Right cardiac atrium (tissue), 5 donors: ENCODE measurements at places on chromosomes 3 and 15.

- DNase-seq, result no peak
Measured at GRCh38 chr3:105195260-105195659, 171.4 kb upstream of the ALCAM start.

GRCh38 chr15:44712346-44713005 is 1.2 kb downstream of the B2M start:
- DNase-seq, result peak; percentile 69

DNA sequence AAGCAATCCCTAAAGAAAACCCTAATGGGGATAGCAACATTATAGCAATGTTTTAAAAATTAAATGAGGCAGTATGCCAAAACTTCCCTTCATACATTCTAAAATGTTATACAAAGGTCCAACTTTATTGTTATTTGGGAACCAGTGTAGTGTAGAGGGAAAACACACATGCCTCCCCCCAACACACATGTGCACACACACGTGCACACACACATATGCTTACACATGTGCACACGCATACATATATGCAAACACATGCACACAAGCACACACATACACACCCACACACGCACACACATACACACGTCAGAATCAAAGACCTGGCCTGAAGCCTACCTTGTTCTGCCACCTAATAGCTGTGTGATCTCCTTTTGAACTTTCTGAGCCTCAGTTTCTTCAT is 83.3 kb downstream of the SCN11A start:
- DNase-seq, result no peak

GRCh38 chr15:29208352-29208751 is 61.3 kb downstream of the NSMCE3 start:
- no peak for DNase-seq

- DNase-seq, result no peak
Measured at GRCh38 chr15:92266796-92267685, 126.6 kb upstream of the ST8SIA2 start.

- DNase-seq, result no peak
Measured at GRCh38 chr3:69288161-69288895, 97.6 kb downstream of the FRMD4B start.

- no peak for DNase-seq
Measured at GRCh38 chr3:136262559-136262958, 12.4 kb downstream of the PCCB start.

- DNase-seq, result no peak
Measured at GRCh38 chr3:161038725-161039124, 66.4 kb downstream of the B3GALNT1 start.

GRCh38 chr3:131501949-131502348 is 822 bp downstream of the MRPL3 start:
- DNase-seq, result no peak

GRCh38 chr15:62672268-62672667 is 370.3 kb upstream of the TPM1 start:
- no peak for DNase-seq

DNA sequence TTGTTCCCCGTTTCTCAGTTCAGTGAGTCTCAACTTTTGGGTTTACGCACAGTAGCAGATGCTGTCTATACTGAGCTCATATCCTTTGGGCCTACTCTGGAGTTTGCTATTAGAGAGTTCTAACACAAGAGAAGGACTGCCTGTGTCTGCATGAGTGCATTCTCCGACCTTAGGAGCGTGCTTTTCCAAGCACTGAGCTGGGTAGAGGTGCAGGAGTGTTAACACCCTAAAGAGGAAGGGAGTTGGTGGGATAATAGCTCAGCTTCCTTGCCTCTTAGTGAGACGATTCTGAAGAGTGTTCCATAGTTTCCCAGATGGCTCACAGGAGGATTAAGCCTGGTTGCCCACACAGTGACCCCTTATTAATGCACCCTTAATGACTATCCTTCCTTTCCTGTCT is 6.9 kb upstream of the OXSR1 start:
- DNase-seq, result no peak

- DNase-seq, result no peak
Measured at GRCh38 chr3:65950340-65951326, 88.1 kb downstream of the MAGI1 start.

GRCh38 chr15:28942046-28942445 is 56.3 kb downstream of the APBA2 start:
- no peak for DNase-seq

GRCh38 chr3:130085881-130086280 is 4.2 kb downstream of the ALG1L2 start:
- no peak for DNase-seq

- DNase-seq, result peak; percentile 20
Measured at GRCh38 chr3:128456776-128457715, 9.6 kb downstream of the DNAJB8 start.

- no peak for DNase-seq
Measured at GRCh38 chr3:182331341-182331740, 462.0 kb upstream of the ATP11B start.

DNA sequence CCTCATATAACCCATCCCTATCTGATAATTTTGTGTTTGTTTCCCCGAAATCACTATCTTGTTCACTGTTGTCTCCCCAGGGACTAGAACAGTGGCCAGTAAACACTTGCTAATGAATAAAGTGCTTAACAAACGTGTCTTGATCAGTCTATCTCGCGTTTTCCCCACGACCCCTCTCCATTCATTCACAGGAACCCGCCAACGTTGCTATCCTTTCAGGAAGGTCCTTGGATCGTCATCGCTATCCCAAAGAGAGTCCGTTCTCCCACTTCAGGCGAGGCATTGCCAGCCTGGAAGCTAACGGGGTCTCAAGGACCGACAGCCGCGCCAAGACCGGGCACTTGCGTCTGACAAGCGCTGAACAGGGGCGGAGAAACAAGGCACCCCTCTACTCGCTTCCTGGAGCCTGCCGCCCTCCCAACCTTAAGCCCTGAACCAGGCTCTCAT is 344 bp downstream of the LINS1 start:
- DNase-seq, result no peak

DNA sequence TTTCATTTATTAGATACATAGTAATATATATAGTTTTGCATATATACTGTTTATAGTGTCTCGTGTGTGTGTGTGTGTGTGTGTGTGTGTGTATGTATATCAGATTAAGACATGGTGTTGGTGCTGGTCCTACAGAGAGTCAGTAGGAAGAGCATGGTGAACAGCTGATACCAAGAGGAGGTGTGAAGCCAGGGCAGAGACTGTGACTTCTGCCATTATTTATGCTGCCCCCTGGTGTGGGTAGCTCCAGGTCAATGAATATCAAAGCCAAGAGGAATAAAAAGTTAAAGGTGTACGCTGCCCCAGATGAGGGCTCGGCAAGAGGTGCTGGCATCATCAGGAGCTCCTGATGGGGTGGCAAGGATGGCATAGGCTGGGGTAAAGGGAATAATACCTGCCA is 299.5 kb upstream of the RASGRP1 start:
- DNase-seq, result no peak

GRCh38 chr3:127114337-127115070 is 78.4 kb upstream of the PRR23E start:
- DNase-seq, result no peak

DNA sequence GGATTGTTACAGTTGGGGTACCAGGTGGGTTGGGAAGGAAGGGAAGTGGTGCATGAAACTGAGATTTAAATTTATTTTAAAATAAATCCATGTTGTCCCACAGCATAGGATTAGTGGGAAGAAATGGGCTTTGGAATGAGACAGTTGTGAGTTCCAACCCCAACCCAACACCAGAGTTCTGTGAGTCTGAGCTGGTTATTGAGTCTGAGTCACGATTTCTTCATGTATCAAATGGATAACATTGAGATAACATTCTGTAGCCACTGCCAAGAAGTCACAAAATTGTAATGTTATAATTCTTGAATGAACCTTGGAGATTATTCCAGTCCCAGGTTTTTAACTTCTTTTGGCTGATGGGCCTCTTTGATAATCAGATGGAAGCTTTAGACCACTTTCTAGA is 13.7 kb downstream of the IFT122 start:
- no peak for DNase-seq

- no peak for DNase-seq
Measured at GRCh38 chr3:177337541-177338331, 140.5 kb upstream of the TBL1XR1 start.

GRCh38 chr15:55834331-55834730 is 91.4 kb upstream of the PRTG start:
- DNase-seq, result no peak

DNA sequence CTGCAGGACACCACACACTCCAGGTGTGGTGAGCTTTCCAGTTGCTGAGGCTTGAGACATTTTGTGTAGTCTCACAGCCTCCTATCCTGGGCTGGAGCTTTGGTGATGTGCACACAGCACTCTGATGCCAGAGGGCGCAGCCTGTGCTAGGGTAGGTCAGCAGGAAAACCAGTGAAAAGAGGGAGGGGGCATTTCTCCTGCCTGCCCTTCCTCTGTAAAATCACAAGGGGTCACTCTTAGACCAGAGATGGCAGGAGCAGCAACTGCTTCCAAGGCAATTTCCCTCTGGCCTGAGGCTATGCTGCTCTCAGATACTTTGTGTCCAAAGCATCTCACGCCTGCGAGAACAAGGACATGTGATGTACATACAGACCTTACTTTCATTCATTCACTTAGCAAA is 16.5 kb upstream of the MUSTN1 start:
- no peak for DNase-seq

- DNase-seq, result no peak
Measured at GRCh38 chr3:194561306-194561974, 71.8 kb downstream of the TMEM44 start.

- DNase-seq, result no peak
Measured at GRCh38 chr15:64997066-64997465, 7.4 kb upstream of the SPG21 start.

GRCh38 chr15:33074942-33075341 is 119.6 kb downstream of the FMN1 start:
- no peak for DNase-seq

DNA sequence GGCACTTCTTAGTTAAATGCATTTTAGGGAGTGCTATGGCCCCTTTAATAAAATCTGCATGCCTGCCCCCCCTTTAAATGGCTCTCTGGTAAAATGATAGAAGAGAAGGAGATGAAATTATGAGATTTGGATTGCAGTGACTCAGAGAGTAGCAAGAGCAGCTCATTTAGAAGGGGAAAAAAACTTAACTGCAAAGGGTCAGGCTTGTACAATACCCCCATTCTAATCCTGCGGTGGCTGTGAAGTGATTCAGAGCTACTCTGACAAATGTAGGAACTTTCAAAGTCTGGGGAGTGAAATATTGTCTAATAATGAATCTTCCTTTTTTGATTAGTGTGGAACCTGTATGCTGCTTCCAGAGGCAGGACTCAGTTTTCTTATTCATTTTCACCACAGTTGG is 44.1 kb upstream of the TBC1D23 start:
- no peak for DNase-seq

DNA sequence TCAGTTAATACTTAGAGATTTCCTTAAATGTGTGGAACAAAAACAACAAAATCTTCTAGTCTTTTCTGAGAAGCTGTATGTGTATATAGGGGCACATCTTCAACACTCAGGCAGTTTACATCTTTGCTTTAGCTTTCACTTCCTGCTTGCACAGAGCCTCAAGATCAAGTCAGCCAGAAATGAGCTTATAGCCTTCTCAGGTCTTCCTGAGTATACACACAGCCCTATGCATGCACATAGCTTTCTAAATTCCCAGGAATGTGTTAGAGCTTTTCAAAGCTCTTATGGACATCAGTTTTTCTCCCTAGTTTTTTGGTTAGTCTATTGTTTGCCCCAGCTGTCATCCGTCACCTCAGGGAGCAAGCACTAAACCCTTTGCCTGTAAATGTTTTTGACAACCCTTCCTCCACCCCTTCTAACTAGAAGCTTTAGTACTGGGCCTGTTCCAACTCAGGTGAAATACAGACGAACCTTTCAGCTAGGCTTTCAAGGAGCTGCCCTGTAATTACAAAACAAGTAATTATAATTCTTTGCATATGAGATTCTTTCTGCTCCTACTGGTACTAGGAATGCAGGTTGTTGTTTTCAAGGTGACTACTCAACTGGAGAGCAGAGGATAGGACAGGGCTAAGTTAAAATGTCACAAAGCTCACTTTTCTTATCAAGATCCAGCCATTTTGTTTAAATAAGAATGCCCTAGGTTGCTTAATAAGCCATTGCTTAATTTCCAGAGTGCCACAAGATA is 22.6 kb upstream of the MTMR10 start:
- DNase-seq, result no peak

GRCh38 chr15:73927476-73928240 is 1.4 kb downstream of the LOXL1 start:
- peak; percentile 83 for DNase-seq

GRCh38 chr3:58161435-58162398 is 49.1 kb downstream of the DNASE1L3 start:
- peak; percentile 80 for DNase-seq

GRCh38 chr3:14897266-14897665 is 50.1 kb upstream of the NR2C2 start:
- no peak for DNase-seq

GRCh38 chr3:57464801-57465200 is 79.3 kb downstream of the DNAH12 start:
- no peak for DNase-seq

DNA sequence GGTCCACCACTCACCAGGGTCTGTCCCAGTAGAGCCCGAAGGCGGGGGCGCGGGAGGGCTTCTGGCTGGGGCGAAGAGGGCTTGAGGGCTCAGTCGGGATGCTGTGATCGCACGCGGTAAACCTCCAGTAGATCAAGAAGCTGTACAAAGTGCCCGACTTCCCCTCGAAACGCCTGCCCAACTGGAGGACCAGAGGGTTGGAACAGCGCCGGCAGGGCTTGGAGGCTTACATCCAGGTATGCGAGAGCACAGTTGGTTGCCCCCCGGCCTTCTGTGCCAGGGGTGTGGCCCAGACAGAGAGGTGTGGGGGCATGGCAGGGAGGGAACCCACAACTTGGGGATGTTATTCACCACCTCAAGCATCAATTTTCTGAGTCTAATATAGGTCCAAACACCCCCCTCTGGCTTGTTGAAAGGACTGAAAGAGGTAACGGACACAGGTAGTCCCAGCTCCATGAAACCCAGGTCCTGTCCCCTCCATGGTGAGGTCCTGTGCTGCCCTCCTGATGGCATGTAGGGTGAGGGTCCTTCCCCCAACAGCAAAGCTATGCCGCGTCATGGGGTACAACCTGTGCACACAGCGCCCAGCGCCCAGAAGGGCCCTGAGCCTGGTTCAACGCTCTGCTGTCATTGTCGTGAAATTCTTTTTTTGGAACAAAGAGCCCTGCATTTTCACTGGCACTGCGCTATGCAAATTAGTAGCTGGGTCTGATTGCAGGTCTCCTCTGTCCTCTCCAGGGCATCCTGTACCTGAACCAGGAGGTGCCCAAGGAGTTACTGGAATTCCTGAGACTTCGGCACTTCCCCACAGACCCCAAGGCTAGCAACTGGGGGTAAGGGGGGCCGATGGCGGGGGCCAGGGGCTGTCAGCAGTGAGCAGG is 1.2 kb downstream of the SNX22 start:
- DNase-seq, result peak; percentile 28

- DNase-seq, result no peak
Measured at GRCh38 chr15:99439524-99439835, 126.3 kb upstream of the MEF2A start.

DNA sequence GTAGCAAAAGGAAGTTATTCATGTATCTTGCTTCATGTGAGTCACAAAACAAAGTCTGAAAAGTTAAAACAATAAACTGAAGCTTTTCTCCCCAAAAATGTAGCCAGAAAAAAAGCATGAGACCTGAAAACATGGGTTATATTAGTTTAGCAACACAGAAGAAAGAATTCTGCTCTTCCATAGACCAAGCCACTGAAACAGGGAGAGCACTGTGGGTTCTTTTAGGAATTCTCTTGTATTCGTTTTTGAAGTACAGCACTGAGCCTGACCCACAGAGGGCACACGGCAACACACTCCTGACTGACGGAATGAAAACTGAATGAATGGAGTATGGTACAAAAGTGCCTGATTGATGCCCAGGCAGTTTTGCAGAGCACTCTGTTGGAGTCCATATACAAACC is 66.6 kb downstream of the TM4SF4 start:
- DNase-seq, result no peak
